ENCODE measurements at places on chromosomes 2 and 18.

DNA sequence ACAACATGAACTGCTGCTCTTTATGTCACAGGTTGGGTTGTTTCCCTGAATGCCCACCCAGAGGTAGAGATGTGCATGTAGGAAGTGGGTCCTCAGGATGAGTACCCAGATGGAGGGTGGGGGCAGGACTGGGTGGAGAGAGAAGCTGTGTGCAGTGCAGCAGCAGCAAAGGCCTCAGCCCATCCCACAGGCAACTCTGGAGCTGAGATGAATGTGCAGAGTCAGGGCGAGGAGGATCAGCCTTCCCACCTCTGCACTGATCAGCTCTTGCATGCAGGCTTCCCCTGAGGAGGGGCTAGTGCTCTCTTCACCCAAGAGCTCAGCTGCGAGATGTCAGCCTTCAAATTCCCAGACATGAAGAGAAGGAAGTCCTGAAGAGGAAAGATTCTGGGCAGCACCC is 326.2 kb upstream of the RAB6C start:
- DNase-seq: no peak

DNA sequence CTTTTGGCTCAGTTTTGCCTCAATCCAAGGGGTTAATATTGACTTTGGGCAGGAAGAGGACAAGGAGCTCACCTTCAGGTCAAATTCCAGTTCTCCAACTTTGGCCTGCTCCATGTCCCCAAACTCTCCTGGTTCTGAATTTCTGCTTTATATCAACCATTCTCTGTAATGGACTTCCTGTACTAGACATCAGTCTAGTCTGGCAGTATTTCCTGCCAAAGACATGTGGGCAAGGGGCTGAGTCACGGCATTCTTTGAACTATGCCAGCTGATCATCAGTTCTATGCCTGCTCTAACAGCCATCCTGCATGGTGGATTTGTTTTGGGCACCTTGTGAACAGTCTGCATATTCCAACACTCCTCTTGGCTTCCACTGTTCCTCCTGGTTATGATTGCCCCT is 199.4 kb downstream of the ZEB2 start:
- DNase-seq: no peak

- DNase-seq: peak; percentile 79
Observed at GRCh38 chr2:122167515-122167914, 412.1 kb downstream of the TSN start.

GRCh38 chr2:99672766-99673350 is 183.0 kb upstream of the REV1 start:
- DNase-seq: no peak

- no peak for DNase-seq
Observed at GRCh38 chr2:207869784-207870778, 100.4 kb upstream of the FZD5 start.

- DNase-seq: no peak
Observed at GRCh38 chr18:45253973-45254708, 361.1 kb upstream of the SLC14A2 start.

- no peak for DNase-seq
Observed at GRCh38 chr2:171128461-171128860, 32.2 kb downstream of the TLK1 start.

GRCh38 chr2:168179592-168179991 is 67.8 kb downstream of the STK39 start:
- DNase-seq: no peak

DNA sequence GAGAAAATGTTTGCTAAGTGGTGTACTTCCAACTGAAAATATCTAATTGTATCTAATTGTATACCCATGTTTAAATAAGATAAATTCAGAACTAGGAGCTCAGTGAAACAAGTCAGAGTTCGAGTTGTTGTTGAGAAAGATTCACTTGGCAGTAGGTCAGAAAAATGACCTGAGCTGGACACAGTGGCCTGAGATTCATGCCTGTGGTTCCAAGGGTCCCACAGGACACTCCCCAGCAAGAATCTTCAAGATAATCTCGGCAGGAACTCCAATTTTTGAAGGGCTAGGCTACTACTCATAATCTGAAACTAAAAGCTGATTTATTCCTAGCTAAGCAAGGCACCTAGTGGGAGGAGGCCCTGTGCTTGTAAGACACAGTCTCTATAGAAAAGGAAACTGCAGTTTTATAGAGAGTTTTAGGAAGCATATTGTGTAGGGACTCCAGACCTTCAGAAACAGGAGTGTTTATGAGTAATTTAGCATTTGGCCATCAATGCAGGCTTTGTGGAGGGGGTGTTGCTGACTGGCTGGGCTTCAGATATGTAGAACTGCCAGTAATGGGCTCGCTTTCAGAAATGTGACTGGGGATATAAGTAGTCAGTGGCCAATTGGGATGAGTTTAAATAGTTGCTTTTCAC is 43.2 kb downstream of the SP140 start:
- no peak for DNase-seq

GRCh38 chr2:101820519-101820918 is 123.0 kb downstream of the MAP4K4 start:
- no peak for DNase-seq

- DNase-seq: no peak
Observed at GRCh38 chr2:10977003-10977402, 65.3 kb downstream of the KCNF1 start.

GRCh38 chr18:39166776-39167175 is 1601.2 kb upstream of the CELF4 start:
- DNase-seq: no peak

DNA sequence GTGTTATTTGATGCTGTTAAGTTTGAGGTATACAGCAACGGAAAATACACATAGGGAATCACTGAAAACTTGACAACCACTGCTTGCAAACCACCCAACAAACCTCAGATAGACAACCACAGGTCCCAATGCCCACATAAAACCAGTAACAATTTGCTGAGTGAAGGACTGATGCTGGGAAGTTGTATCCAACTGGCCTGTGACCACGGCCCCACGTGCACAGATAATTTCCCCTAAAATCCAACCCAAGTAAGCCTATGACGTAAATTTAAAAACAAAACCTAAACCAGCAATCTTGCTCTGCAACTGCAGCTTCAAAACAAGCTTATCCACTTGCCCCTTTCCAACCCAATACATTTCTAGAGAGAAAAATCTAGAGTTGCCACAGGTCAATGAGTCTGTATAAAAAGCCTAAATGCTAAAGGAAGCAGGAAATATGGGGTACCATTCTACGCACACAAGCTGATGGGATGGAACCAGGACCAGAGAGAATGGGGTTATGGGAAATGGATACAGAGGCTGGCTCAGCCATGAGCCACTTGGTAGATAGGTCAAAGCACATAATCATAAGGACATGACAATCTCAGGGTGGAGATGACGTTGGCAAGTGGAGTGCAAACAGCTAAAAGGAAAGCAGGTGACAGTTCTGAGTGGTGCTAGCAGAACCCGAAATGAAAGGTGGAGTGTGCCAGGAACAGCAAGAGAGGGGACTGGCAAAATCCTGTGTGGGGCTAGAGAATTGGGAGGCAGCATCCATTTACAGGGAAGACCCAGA is 27.8 kb upstream of the CREB1 start:
- DNase-seq: no peak

DNA sequence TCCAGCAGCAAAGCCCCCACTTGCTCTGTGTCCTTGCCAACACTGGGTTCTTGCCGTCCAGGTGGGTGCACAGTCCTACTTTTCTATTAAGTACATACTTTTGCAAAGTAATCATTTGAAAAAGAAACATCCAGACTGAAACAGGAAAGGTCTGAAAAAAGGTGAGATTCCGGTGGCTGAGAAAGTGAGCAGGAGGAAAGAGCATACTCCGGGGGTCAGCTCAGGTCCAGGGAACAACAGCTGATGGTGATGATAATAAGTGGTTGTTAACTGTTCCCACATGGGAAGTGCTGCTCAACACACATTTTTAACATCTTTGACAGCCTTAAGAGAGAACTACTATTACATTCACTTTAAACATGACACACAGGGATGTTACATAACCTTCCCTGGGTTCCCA is 86.1 kb upstream of the UXS1 start:
- no peak for DNase-seq

DNA sequence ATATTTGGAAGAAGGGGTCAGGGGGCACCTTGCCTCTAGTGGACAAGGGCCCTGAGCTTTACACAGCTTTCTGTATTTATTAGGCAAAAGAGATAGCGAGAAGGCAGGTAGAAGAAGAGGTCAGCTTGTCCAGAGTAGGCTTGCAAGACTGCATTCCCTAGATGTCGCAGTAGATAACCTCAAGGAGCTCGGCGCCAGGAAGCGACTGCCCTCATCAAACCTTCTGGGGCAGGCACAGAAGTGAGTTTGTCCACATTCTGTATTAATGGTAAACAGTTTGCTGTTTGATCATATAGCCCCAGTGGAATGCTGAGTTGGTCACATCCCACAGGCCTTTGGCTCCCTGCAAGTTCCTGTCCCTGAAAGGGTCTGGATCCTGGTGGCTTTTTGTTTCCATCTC is 7.0 kb downstream of the CHCHD5 start:
- DNase-seq: no peak

- no peak for DNase-seq
Observed at GRCh38 chr2:105617631-105618350, 126.9 kb upstream of the NCK2 start.

DNA sequence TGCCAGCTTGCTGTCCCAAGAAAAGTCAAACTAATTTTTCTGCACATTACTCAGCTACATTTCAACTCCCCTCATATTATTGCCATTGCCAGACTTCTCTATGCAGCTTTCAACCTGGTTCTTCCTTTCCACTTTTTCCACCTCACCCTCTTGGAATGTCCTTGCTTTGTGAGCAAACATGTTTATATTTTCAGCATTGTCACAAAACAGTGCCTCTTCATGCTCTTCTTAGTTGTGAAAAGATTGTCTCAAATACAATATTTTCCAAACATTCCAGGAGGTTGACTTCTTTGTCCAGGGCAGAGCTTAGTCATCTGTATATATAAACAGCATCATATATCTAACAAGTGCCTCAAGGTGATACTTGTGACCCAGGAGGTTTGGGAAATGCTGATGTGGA is 803.3 kb upstream of the CELF4 start:
- no peak for DNase-seq

- DNase-seq: no peak
Observed at GRCh38 chr18:63253428-63254372, 65.9 kb downstream of the BCL2 start.

GRCh38 chr18:49778826-49779465 is 34.4 kb downstream of the ACAA2 start:
- no peak for DNase-seq

- no peak for DNase-seq
Observed at GRCh38 chr2:179569831-179570233, 291.6 kb downstream of the ZNF385B start.

DNA sequence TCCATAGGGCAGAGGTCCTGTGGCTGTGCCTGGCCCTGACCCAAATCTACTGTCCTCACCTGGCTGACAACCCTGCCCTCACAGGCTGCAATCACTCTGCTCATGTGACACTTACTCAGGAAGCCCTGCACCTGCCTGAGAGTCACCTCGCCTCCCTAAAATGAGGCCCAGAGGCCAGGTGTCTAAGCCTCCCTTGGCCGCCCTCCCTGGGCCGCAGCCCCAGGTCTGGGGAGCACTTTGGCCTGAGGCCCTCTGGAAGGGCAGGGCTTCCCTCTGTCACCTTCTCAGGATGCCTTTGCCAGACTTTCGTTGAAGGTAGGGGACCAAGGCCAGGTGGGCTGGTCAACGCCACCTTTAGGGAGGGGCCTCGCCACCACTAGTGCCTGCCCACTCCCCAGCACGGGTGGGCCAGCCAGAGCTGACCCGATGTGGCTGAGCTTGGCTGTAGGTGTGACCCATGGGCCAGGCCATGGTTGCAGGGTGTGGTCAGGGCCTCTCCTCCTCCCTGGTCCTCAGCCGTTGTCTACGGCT is 6.1 kb upstream of the GPC1 start:
- DNase-seq: no peak

GRCh38 chr2:174711206-174711605 is 53.1 kb downstream of the CHRNA1 start:
- no peak for DNase-seq

DNA sequence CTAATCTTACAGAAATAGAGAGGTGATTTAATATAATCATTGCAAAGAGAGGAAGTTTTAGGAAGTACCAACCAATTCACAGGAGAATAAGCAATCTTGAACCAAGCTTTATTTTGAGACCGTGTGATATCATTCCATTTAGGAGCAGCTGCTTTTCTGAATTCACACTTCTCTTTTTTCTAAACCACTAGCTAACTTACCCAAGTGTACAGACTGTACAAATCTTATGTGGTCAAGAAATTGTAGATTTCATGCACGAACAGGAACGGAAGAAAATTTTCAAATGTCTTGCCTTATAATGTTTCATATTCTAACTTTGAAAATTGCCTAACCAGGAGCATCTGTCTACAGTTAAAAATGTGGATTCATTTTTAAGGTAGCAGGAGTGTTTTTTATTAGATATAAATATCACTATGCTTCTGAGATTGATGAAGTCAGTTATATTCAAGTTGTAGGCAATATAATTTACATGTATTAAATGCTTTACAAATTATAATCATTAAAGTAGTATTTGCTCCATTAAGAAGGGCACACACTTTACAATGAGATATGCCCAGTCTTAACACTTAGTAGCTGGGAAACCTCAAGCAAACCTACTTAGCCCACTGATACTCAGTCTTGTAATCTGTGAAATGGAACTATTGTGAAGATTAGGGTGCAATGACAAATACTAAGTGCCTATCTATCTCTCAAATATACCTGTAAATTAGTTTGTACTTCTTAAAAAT is 302.2 kb upstream of the STON1 start:
- no peak for DNase-seq

GRCh38 chr2:191499874-191500565 is 177.9 kb upstream of the NABP1 start:
- no peak for DNase-seq

- DNase-seq: no peak
Observed at GRCh38 chr2:101675512-101675911, 22.0 kb upstream of the MAP4K4 start.

DNA sequence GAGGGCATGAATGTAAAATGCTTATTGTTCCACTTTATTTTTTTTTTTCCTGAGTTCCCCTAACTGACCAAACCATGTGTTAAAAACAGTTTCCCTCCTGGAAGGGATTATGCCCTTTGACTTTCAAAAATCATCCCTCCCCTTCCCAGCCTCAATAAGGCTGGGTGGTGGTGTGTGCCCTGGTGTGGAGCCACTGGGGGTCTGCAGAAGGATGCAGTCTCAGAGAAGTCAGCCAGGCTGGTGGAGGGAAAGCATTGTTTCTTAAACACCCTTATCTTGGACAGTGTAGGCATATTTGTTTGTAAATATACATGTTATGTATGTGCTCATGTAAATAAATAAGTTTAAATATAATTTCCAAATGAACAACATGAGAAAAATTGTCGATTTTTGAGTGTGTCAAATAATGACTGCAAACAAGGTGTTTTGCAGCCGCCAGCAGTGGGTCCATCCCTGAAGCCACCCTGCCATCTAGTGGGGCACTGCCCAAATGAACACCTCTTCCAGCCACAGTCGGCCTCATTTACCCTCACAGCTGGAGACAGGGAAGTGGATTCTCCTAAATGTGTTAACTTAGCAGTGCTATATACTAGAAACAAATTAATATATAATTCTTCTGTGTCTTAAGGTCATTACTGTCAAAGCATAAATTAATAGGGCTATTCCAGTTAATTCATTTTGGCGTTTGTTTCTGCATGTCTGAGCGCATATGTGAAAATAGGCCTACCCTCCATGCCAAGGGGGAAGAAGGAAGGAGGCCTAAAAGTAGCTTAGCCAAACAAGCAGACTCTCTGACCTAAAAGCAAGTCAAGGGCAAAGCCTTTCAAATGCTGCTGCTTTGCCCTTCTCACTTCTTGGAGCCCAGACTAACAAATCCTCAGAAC is 209.6 kb upstream of the PIK3C3 start:
- peak; percentile 56 for DNase-seq
